ENCODE measurements at places on chromosomes 12 and 14.

GRCh38 chr14:89565607-89566006 lies 148.6 kb upstream of the FOXN3 start:
- DNase-seq, result no peak

- no peak for DNase-seq
Measured at GRCh38 chr12:82400819-82401218, 42.5 kb downstream of the METTL25 start.

DNA sequence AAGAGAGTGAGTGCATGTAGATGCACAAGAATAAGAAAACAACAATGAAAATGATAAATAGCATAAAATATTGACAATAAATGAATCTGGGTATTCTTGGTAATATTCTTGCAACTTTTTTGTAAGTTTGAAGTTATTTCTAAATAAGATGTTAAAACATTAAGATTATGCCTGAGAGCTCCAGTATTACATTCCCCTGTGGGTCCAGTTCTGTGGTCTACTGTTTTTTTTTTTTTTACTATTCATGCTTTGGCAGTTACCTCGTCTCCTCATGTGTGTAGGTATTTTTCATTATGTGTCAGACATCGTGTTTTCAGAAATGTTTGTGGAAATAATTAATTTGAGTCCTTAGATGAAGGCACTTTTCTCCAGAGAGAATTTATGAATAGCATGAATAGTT lies 386.2 kb downstream of the AACS start:
- DNase-seq, result no peak

GRCh38 chr12:70648191-70648590 lies 11.0 kb upstream of the PTPRB start:
- DNase-seq, result no peak

DNA sequence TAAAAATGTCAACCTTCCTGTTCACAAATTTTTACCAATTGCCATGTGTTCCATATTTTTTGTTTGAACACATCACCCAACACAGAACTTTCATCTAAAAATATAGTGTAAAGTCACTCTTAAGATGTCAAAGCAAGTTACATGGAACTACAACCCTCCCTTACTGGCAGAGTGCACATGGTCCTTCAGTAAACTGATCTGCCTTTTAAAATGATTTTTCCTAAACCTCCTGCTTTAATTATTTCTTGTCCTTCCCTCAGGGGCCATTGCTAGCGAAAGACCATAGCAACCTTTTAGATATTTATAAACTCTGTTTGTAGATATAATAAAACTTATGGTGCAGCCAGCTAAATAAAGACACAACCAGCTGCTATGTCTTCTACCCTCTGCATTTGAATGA lies 255.2 kb upstream of the FAR2 start:
- DNase-seq, result no peak

- DNase-seq, result no peak
Measured at GRCh38 chr14:70013271-70013873, 134.2 kb downstream of the SMOC1 start.

DNA sequence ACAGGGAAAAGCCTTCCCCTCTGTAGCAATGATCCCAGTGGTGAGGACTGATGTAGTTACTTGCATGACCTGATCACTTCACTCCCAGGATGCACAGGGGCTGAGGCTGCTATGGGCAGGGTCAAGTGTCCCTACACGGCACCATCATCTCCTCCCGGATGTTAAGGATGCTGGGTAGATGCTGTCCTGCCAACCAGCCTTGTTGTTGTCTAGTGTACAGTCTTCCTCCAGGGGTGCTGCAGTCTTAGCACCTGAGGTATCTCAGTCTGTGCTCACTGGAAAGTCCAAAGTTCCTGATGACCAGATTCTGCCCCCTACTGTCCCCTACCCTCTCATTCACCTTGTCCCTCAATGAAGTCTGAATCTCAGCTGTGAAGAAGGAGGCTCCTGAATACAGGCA lies 20.1 kb downstream of the CPM start:
- DNase-seq, result no peak

GRCh38 chr14:21025371-21026273 lies 761 bp upstream of the NDRG2 start:
- DNase-seq, result no peak

GRCh38 chr12:99915251-99916082 lies 69.3 kb downstream of the ANKS1B start:
- DNase-seq, result no peak

DNA sequence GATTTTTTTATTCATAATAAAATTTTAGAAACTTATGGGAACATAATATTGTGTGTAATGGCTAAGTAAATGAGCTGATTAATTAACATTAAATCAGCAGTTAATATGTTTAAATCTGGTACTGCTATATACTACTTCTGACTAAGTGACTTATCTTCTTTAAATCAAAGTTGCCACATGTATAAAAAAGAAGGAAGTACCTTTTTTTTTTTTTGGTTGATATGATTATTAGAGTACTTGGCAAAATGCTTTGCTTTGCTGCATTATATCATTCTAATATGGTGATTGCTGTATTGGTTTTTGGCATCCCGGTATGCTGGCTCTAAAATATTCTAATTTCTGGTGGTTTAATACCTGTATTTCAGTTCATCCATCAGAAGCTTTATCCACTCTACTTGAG lies 319.1 kb upstream of the RGS6 start:
- no peak for DNase-seq

DNA sequence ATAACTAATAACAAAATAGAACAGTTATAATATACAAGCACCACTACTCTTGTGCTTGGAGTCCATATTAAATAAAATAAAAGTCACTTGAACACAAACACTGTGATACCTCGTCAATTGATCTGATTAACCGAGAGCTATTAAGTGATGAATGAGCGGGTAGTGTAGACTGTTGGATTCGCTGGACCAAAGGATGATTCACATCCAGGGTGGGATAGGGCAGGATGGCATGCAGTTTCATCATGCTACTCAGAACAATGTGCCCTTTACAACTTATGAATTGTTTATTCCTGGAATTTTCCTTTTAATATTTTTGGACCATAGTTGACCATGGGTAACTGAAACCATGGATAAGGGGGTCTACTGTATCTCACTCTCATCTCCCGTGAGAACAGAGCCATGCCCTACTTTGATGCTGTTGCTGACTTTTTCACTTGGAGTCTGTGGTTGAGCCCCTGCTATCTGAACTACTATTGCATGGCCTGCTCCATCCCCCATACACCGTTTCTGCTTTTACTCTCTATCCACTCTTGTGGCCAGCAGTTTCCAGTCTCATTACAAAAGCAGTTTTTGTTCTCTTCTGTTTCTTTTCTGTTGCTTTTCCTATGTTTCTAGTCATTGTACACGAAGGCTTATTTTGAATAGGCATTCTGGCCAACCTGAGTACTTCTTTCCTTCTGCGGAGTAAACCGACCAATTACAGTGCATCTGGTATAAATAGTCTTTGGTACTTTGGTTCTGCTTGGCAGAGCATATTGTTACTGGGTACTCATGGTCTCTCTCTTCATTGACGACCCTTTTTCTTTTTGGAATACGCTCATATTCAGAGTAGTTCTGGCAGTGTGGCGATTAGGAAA lies 12.2 kb downstream of the TMTC2 start:
- no peak for DNase-seq

- no peak for DNase-seq
Measured at GRCh38 chr12:67562513-67563287, 85.8 kb upstream of the DYRK2 start.

- no peak for DNase-seq
Measured at GRCh38 chr14:78307671-78308070, 137.5 kb downstream of the NRXN3 start.

- no peak for DNase-seq
Measured at GRCh38 chr12:130977046-130977742, 23.5 kb downstream of the ADGRD1 start.

GRCh38 chr14:54189748-54190354 lies 207.0 kb upstream of the CDKN3 start:
- DNase-seq, result no peak

Measured in KG1 (cell line).